ENCODE measurements at places on chromosomes 13 and 19.

- peak; percentile 88 for DNase-seq
Observed at GRCh38 chr19:47573071-47574026, at the start of gene ZNF541. ZNF541 (minus strand) TSS chr19:47573148; CDS start chr19:47555856, 17,292 bp downstream.

- no peak for DNase-seq
Observed at GRCh38 chr13:75422028-75422427, 59.9 kb downstream of the TBC1D4 start.

GRCh38 chr13:48054601-48055000, 17.1 kb downstream of the NUDT15 start:
- no peak for DNase-seq

DNA sequence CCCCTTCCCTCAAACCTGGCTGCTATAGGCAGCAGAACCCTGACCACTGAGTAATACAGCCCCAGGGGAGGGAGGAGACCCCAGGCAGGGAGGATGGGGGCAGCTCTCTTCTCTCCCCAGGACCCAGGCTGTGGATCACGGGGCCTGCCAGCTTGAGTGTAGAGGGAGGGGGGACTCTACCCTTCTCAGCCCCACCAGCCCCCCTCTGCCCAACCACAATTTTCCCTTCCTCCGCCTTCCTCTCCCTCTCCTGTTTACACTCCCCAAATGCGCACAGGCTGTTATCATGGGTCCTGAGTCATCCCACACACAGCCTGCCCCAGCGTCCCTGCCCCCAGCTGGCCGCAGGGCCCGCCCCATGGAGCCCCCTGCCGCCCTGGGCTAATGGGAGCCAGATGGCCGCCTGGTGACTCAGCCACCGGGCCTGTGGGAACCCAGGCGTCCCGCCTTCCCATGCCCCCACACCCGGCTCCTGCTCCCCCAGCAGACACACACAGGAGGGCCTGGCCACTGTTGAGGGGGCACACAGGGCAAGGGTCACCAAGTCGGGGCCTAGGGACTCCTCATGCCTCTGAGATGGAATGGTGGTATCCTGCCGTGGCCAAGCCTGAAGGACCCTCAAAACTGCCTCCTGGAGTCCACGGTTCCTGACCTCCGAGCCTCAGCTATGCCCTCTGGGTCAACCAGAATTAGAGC, 13.6 kb downstream of the CCDC97 start:
- DNase-seq = no peak

- no peak for DNase-seq
Observed at GRCh38 chr19:1671716-1672037, 19.3 kb upstream of the TCF3 start.

DNA sequence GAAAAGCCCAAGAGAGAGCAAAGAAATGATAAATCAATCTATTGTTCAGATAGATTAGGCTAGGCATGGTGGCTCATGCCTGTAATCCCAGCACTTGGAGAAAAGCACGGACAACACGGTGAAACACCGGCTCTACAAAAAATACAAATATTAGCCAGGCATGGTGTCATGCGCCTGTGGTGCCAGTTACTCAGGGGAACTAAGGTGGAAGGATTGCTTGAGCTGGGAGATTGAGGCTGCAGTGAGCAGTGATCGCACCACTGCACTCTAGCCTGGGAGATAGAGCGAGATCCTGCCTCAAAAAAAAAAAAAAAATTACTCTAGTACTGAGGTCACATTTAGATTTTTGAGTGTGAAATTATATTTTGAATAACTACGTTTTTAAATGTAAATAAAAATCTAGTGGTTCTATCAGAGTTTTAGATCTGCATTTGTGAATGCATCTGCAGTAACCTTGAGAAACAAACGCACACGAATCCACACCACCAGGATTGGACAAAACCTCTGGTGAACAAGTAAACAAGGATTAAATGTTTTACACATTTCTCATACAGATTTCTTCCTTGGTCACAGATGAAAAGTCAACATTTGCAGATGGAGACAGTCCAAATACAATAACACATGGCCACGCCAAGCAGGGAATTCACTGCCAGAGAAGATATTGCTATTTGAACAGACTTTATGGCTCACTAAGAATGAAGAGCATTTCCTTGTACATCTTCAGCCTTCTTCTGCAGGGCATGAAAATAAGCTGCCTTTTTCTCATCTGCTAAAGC, 917.6 kb downstream of the PCDH9 start:
- no peak for DNase-seq

DNA sequence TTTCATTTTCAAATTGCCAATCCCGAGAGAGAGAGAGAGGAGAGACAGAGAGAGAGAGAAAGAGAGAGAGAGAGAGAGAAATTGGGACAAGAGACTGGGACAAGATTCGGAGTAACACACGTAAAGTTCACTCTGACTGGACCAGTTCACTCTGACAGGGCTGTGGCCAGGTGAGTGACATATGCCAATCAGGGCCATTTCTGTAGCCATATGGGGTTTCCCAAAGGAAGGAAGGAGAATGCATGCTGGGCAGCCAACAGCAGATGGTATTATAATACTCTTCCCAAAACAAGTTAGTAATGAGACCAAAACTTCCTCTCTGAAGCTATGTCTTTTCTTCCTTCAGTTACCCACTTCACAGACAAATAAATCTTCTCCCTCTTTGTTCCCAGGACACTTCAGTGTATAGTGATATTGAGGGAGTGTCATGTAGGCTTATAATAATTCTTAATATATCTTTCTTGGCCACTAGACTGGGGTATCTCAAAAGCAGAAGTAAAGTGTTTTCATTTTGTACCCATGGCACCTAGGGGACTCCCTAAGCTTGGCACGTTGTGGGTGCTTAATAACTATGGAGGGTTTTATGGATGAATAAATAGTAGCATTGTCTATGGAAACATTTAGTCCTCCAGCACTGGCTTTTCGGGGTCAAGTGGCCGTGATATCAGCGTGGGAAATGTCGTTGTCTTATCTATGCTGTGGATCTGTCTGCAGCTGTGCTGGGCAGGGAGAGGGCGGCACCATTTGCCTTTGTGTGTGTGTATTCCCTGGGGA, 51.6 kb downstream of the SERP2 start:
- DNase-seq = no peak

GRCh38 chr19:40582467-40582866, 5.8 kb downstream of the SHKBP1 start:
- no peak for DNase-seq

- no peak for DNase-seq
Observed at GRCh38 chr13:52644108-52644507, 1.9 kb downstream of the HNRNPA1L2 start.

- DNase-seq = no peak
Observed at GRCh38 chr19:30374539-30374864, 2.3 kb downstream of the ZNF536 start.

DNA sequence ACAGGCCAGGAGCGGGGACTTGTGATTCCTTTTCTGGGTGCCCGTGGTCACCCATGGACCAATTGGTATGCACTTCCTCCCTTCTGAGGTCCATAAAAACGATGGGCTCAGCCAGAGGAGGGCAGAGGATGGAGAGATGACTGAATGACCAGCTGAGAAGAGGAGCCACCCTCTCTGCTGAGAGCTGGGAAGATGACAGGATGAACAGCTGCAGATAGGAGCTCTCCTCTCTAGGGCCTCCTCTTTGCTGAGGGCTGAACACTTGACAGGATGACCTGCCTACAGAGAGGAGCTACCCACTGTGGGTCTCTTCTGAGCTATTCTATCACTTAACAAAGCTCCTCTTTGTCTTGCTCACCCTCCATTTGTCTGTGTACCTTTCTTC, 4.1 kb downstream of the IGFL4 start:
- no peak for DNase-seq

- DNase-seq = no peak
Observed at GRCh38 chr19:47615230-47615629, 6.3 kb downstream of the BICRA start.

DNA sequence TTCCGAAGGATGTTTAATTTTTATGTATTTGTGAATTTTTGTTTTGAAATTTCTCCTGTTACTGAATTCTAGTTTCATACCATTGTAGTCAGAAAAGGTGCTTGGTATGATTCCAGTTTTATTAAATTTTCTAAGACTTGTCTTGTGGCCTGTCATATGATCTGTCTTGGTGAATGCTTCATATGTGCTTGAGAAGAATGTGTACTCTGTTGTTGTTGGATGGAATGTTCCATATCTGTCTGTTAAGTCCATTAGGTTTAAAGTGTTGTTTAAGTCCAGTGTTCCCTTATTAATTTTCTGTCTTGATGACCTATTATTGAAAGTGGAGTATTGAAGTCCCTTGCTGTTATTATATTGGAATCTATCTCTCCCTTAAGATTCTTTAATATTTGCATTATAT, 273.9 kb downstream of the ATP8A2 start:
- DNase-seq = no peak

DNA sequence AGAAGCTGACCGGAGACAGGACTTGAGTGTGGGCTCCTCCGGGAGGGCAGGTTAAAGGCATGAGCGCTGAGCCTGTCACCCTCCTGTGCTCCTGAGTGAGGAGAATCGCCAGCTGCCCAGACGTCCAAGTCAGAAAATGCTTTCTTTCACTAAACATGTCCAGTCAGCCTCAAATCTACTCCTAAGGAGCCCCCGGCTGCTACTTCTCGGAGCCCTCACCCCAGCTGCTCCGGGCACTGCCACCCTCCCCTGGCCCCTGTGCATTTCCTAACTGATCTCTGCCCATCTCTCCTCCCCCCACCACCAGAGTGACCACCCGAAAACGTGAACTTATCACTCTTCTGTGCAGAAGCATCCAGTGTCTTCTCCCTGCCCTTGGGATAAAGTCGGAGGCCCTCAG, 277.5 kb upstream of the SOX1 start:
- DNase-seq = no peak

DNA sequence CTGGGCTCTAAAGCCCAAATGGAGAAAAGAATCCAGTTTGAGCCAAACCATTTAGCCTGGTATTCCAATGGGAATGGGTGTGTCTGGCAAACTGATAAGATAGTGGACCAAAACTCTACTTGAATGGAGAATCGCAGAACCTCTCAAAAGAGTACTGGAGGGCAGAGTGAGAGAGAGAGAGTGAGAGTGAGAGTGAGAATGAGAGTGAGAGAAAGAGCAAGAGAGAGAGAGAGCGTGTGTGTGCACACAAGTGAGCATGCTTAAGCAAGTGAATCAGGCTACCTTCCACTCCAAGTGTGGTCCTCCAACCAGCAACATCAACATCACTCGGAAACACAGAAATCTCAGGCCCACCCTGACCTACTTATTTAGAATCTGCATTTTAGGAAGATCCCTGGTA, 58.8 kb downstream of the UQCRFS1 start:
- DNase-seq = no peak

- no peak for DNase-seq
Observed at GRCh38 chr13:113399755-113400149, 35.8 kb upstream of the GRTP1 start.

- DNase-seq = no peak
Observed at GRCh38 chr13:49304763-49305700, 57.3 kb downstream of the CDADC1 start.

GRCh38 chr19:39832341-39833083, 1.4 kb downstream of the DYRK1B start:
- no peak for DNase-seq

- no peak for DNase-seq
Observed at GRCh38 chr13:27261396-27261795, 9.2 kb upstream of the RASL11A start.

- no peak for DNase-seq
Observed at GRCh38 chr13:111204438-111205177, 89.5 kb downstream of the ARHGEF7 start.

DNA sequence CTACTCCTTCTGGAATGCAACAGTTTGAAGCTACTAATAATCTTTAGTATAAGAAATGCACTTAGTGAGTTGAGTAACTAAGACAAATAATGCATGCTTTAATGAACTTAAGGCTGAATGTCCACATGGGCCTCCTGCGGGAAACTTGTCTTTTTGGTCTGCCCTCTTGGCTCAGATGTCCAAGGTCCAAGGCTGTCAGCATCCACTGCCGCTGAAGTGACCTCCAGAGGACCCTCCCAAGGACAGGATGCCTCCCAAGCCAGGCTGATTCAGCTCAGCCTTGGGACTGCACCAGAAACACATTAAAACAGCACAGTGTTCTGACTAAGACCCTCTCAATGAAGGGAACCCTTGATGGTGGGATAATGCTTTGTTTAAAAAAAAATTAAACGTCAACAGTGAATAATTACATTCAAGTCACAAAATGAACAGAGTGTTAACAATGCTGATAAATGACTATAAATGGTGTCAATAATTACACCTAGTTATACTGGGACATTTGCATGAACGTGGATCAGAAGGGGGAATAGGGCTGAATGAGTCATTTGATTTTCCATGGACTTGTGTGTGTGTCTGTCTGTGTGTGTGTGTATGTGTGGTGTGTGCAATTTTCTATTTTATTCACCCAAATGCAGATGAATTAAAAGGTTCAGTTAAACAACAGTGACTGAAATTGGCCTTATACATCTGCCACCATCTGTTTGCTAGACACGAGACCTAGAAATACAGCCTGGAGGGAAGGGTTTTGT, 150.5 kb downstream of the COL4A1 start:
- DNase-seq = no peak

DNA sequence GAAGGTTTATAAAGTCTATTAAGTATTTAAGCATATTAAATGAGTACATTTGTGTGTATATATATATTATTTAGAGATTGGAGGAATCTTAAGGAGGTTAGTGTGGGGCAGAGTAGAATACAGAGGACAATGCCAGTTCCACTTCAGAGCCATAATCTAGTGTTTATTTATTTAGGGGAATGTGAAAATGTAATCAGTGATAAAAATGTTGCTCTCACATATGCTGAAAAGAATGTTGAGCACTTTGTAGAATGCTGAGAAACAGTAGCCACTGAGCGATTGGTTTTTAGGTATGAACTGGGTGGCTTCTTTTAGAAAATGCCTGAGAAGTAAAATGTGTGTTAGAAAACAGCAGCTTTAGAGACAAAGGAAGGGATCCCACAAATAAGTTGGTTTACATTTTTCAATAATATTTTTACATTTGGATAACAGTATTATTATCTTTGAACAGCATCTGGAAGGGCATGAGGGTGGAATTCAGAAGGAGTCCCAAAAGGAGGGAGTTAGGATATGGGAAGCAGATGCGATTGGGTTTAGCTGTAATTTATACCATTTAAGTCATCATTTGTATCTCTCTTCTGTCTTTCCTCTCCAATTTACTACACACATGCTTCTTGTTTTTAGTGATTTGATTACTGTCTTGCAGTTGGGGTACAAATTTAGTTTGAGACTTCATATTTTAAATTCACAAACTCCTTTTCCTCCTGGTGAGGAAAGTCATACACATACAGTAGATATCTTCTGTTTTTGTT, 68.6 kb downstream of the NDFIP2 start:
- no peak for DNase-seq

DNA sequence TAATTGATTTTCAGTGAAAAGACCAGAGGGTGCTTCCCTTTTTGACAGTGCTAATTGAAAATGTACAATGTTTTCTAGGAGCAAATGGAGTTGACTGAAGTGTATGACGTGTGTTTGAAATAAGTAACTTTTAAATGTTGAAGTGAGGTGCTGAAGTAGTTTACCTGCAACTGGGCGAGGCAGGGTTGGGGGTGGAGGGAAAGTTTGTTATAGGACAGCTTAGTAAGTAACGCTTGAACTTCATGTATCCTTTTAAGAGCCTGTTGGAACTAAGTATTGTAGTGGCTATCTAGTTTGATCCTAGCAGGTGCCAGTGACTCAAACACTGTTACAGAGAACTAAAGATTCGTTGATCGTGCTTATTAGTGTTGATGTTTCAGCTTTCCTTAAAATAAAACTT, 5.9 kb downstream of the SLAIN1 start:
- no peak for DNase-seq

GRCh38 chr19:10747271-10747670, 29.4 kb downstream of the DNM2 start:
- no peak for DNase-seq

GRCh38 chr19:45498411-45499195, at the start of gene PPM1N:
PPM1N (plus strand) TSS chr19:45498443; CDS start chr19:45498473, 30 bp downstream.
- peak; percentile 82 for DNase-seq

- DNase-seq = peak; percentile 38
Observed at GRCh38 chr19:41868120-41868988, 8.3 kb downstream of the RPS19 start.
